ENCODE measurements at places on chromosomes 16 and 17.
A peak's percentile ranks its signal among the peaks of the same experiment; 100 is the strongest.

DNA sequence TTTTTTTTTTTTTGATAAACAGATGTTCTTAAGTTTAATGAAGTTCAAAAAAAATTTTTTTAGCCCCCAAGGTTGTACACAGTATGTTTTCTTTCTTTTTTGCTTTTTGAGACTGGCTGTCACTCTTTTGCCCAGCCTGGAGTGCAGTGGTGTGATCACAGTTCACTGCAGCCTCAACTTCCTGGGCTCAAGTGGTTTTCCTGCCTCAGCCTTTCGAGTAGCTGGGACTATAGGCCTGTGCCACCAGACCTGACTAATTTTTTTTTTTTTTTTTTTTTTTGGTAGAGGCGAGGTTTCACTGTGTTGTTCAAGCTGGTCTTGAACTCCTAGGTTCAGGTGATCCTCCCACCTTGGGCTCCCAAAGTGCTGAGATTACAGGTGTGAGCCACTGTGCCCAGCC is 12.8 kb downstream of the ITGAE start:
- no peak overlapping the region for H3K4me3 ChIP-seq
- no peak overlapping the region for H3K27ac ChIP-seq
- peaks cover 2% of the 10 kb centered on the region for H3K4me1 ChIP-seq
- no peaks in the 10 kb centered on the region for H3K27me3 ChIP-seq
- DNase-seq, result no peak

GRCh38 chr17:68868708-68869107 is 86.5 kb downstream of the ABCA8 start:
- no peak overlapping the region for H3K4me3 ChIP-seq
- no peaks in the 10 kb centered on the region for H3K27me3 ChIP-seq
- no peaks in the 10 kb centered on the region for H3K4me1 ChIP-seq

DNA sequence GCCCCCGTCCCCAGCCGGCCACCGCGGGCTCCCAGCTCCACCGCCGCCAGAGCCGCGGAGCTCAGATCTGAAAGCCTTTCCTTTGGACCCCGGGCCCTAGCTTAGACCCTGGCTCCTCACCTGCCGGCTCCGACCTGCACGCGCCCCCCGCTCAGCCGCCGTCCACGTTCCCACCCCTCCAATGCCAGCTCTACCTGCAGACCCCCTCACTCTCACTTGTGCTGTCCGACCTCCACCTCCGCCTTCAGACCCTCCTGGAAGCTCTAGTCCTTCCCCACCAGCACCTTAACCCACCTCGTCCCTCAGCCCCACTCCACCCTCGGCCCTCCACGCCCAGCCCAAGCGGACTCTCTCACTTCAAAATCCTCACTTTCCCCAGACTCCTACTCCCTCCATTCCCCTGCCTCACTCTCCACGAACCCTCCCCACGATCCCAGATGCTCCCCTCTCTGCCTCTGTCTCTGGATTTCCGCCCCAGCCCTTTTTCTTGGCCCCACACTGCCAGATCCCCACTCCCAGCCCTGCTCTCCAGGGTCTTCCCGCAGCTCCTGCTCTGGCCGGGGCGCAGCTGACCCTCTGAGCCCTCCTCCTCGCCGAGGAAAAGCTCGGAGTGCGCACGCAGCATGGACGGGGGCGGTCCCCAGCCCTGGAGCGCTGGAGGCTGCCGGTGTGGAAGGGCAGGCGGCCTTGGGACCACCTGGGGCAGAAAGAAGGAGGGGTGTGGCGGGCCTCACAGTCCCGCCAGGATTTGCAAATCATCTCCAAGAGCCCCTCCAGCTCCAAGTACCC is at the start of gene TMEM114:
TMEM114 (minus strand) TSS at position 612 of the 789 bp plus-strand sequence. CDS start 673 bp downstream, outside the sequence.
- DNase-seq, result no peak
- peaks cover 23% of the 10 kb centered on the region for H3K27me3 ChIP-seq
- no peaks in the 10 kb centered on the region for H3K4me1 ChIP-seq
- H3K4me3 ChIP-seq, result no peak within 1 kb of the TSS
- no peaks in the 10 kb centered on the region for H3K36me3 ChIP-seq

DNA sequence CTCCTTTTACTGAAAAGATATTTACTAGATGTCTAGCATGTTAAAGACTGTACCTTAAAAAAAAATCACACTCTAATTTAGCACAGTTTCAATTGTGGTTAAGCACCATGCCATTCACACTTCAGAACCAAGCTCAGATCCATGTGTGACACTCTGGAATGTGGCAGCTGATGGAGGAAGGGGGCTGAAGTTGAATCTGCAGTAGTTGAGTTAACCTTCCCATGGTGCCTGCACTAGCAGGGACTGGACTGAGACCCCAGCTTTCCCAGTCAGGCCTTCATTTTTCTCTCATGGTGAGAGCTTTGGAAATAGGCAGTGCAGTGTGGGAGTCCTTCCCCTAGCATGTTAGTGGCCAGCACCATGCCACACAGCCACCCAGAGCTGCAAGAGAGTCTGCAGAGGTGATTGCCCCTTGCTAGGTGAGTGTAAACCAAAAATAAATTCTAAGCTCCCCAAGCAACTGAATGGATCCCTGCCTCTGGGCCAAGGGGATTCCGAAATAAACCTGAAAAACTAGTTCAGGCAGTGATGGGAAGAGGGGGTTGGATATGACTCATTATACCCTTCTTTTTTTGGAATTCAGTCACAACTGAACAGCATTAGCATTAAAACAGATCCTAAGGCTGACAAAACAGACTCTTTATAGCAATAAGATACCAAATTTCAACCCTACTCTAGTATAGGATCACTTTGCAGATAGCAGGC is 208.5 kb downstream of the WWOX start:
- no peak overlapping the region for H3K4me3 ChIP-seq
- no peaks in the 10 kb centered on the region for H3K27me3 ChIP-seq
- DNase-seq, result no peak
- no peak overlapping the region for H3K27ac ChIP-seq
- no peaks in the 10 kb centered on the region for H3K36me3 ChIP-seq

- peak; percentile 66 for DNase-seq
- no peak overlapping the region for H3K4me3 ChIP-seq
- no peaks in the 10 kb centered on the region for H3K36me3 ChIP-seq
- H3K4me1 ChIP-seq, result peaks cover 94% of the 10 kb centered on the region
Measured at GRCh38 chr17:40602445-40603443, 37.5 kb upstream of the CCR7 start.

DNA sequence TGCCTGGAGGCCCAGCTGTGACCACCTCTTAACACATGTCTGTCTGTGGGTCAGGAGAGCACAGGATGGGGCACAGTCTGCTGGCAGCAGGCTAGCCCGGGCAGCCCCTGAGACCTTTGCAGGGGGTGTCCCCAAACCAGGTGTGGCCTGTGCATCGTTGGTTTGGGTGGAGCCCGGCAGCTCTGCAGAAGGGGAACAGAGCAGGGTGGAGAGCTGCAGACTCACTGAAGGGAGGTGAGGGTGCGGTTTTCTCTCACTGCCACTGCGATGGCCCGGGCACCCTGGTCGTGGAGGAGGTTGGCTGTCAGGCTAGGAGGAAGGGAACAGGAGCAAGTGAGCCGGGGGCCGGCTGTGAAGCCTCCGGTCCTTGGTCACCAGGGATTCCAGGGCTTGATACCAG is 28.8 kb downstream of the NLRC3 start:
- DNase-seq, result no peak
- H3K4me1 ChIP-seq, result no peaks in the 10 kb centered on the region
- peaks cover 30% of the 10 kb centered on the region for H3K36me3 ChIP-seq
- no peak overlapping the region for H3K4me3 ChIP-seq
- H3K27ac ChIP-seq, result no peak overlapping the region

- no peaks in the 10 kb centered on the region for H3K4me1 ChIP-seq
- no peak within 1 kb of the TSS for H3K27ac ChIP-seq
- H3K4me3 ChIP-seq, result no peak within 1 kb of the TSS
- H3K36me3 ChIP-seq, result no peaks in the 10 kb centered on the region
- no peak for DNase-seq
Measured at GRCh38 chr17:80169784-80170500, at the start of gene CARD14. Gene CARD14, plus strand, starts transcription at chr17:80170030. Its CDS starts 11,409 bp downstream, at chr17:80181439.

GRCh38 chr17:35297666-35298065 is 54.8 kb downstream of the SLFN5 start:
- no peaks in the 10 kb centered on the region for H3K4me1 ChIP-seq
- H3K36me3 ChIP-seq, result no peaks in the 10 kb centered on the region
- H3K27ac ChIP-seq, result no peak overlapping the region
- H3K4me3 ChIP-seq, result no peak overlapping the region
- no peak for DNase-seq
- H3K27me3 ChIP-seq, result no peaks in the 10 kb centered on the region

DNA sequence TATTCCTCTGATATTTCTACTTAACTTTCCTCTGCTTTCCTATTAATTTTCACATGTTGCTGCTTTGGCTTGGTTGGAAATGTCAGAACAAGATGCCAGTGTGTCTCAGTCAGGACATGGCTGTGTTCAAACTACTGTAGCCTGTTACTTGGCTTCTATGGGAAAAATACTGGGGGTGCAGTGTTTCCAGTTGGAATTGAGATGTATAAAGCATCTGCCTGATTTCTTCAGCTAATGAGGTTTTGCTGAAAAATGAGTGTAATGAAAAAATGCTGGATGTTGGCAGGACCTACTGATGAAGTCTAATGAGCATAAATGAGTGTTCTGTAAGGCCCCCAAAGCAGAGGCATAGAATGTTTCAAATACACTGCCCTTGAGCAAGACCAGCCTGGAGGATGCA is 166.6 kb downstream of the PHKB start:
- no peak for DNase-seq
- H3K27me3 ChIP-seq, result no peaks in the 10 kb centered on the region
- H3K4me1 ChIP-seq, result no peaks in the 10 kb centered on the region
- no peak overlapping the region for H3K4me3 ChIP-seq

DNA sequence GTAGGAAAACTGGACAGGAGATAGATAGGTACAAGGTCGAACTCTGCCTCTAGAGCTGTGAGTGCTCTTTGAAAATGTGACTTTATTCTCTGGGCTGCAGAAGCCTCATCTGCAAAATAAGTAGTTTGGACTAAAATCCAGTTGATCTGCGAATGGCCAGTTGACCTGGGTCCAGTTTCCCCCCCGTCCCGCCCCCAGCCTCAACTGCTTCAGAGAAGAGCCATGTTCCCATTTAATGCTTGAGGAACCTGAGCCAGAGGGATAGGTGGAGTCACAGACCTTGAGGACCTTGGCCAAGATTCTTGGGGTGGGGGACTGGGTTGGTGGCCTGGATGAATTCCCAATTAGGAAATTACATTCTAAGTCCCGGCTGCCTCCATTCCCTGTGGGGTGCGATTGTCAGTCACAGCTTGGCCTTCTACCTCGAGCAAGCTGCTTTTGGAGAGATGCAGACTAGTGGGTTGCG is 14.1 kb downstream of the TBX2 start:
- no peak for DNase-seq
- peaks cover 2% of the 10 kb centered on the region for H3K4me1 ChIP-seq
- no peaks in the 10 kb centered on the region for H3K36me3 ChIP-seq
- H3K27me3 ChIP-seq, result peaks cover 74% of the 10 kb centered on the region
- no peak overlapping the region for H3K4me3 ChIP-seq

GRCh38 chr17:49667854-49668253 is 10.0 kb downstream of the SPOP start:
- H3K4me1 ChIP-seq, result peaks cover 10% of the 10 kb centered on the region
- H3K36me3 ChIP-seq, result peaks cover 7% of the 10 kb centered on the region
- H3K4me3 ChIP-seq, result no peak overlapping the region
- no peak overlapping the region for H3K27ac ChIP-seq
- H3K27me3 ChIP-seq, result no peaks in the 10 kb centered on the region
- DNase-seq, result no peak

DNA sequence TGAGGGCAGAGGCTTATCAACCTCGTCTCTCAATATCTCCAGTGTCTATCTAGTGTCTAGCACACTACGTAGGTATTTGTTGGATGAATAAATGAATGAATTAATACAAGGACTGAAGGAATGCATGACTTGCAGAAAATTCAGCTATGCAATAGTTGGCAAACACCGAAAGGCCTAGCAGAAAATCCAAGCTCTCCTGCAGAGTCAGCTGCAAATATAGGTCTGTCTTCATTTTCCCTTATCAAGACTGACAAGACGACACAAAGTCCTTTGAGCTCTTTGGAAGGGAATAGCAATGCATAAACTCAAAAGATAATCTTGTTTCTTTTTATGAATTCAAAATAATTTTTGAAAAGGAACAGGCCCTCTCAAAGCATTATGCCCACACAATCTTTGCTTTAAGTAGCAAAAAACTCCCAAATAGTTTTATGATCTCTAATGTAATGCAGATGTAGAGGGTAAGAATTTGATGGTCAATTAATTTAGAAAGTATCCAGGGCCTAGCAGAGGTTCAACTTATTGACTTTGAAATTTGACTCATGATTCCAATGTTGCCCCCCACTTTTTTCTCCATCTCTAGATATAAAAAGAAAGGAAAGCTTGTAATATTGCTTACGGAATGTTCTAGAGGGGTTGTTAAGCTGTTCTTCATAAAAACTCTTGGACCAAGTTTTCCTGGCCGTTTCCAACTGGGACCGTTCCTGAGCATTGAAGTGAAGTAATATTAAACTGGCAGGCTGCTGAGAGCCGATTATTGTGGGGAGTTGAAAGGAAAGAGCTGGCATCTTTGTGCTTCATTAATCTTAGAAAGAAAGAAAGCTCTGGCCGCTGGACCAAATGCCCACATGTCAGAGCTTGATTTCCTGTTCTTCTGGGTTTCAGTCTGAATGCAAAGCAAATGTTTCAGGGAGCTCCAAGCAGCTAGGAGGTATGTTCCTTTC is 227.3 kb downstream of the HS3ST3A1 start:
- H3K36me3 ChIP-seq, result no peaks in the 10 kb centered on the region
- no peak overlapping the region for H3K4me3 ChIP-seq
- no peaks in the 10 kb centered on the region for H3K27me3 ChIP-seq
- H3K27ac ChIP-seq, result no peak overlapping the region
- DNase-seq, result no peak

DNA sequence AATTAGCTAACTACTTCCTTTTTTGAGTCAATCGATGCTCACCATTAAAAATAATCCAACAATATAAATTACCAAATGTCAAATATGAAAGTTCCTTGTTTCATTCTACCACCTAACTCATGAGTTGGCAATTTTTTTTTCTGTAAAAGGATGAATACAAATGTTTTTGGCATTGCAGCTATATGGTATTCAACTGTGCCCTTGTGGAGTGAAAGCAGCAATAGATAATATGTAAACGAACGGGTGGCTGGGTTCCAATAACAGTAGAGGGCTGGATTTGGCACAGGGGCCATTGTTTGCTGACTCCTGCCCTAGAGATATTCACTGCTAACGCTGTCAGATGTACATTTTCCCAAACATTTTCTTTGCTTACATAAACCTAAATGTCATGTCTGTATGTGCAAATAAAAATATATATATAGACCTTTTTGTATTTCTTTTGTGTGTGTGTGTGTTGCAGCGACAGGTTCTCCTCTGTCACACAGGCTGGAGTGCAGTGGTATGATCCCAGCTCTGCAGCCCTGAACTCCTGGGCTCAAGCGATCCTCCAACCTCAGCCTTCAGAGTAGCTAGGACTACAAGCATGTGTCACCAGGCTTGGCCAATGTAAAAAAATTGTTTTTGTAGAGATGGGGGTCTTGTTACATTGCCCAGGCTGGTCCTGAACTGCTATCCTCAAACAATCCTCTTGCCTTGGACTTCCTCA is 73.9 kb downstream of the RPGRIP1L start:
- no peak overlapping the region for H3K4me3 ChIP-seq
- H3K27ac ChIP-seq, result no peak overlapping the region
- H3K27me3 ChIP-seq, result no peaks in the 10 kb centered on the region
- no peaks in the 10 kb centered on the region for H3K4me1 ChIP-seq
- DNase-seq, result no peak

All from T-cell (primary cell).